ENCODE measurements at places on chromosomes 7 and 10.
A peak's percentile ranks its signal among the peaks of the same experiment; 100 is the strongest.

DNA sequence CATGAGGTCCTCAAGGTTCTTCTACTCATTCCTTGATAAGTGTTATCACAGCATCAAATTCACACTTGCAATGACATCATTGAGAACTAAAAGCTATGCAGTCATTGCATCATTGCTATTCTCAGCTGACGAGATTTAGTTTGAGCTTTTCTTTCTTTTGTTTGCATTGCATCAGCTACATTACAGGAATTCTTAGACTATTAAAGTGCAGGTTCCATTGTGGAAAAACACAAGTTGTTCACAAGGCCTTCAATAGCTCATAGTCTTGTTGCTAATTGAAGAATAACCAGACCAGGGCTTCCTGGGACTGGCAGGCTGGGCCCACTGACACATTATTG lies 139.3 kb downstream of the CXCL12 start:
- DNase-seq = no peak

GRCh38 chr7:2934211-2934731 lies 90.2 kb upstream of the GNA12 start:
- no peak for DNase-seq

GRCh38 chr7:67364441-67365017 lies 367.9 kb downstream of the TYW1 start:
- no peak for DNase-seq

GRCh38 chr7:27835376-27835775 lies 95.4 kb downstream of the TAX1BP1 start:
- no peak for DNase-seq

DNA sequence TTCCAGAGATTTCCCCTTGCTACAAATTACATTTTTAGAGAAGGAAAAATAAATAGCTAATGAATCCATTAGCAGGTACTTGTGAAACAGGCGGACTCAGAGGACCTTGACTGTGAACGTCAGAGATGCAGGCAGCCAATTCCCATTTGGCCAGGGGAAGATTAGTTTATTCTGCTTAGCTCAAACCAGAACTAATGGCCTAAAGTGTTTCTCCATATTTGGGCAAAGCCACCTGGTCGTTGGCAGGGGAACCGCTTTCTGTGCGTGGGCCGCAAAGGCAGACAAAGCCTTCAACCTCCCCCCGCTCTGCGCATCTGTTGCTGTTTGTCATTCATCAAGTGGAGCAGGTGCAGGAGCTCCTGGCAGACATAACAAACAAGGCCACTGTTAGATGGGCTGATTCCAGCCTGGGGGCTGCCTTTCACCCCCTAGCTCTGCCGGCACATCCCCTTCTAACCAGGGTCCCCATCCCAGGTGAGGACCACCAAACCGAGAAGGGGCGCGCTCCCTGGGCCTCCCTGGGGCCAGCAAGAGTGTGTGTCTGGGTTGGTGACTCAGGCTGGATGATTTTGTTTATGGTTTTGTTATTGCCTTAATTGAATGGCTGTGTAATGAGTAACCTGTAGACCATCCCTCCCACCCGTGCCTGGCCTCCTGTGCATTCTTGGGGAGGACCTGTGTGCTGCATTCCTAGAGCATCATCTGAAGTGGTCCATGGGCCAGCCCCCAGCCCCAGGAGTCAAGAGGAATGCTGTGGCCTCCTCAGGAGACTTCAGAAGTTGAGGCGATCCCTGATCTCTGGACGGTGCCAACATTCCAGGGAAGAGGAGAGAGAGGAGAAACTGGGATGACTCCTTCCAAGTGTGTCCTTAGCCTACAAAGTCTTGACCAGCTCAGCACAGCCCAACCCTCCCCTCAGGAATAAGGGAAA lies 14.5 kb upstream of the CPA1 start:
- DNase-seq = peak; percentile 99

DNA sequence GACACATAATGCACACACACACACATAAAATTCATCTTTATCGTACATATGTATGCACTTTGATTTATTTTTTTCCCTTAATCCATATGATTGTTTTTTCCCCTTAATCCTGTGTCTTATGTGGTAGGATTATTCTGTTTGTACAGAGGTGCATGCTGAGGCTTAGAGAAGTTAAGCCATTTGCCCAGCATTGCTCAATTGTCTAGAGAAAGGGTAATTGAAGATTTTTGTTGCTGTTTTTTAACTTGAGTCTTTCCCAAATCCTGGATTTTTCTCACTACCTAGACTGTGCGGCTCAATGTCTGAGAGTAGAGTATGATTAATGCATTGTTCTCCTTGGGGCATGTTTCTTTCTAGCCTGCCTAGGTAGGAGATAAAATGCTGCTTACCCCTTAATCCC lies 35.0 kb downstream of the WBP1L start:
- DNase-seq = no peak

DNA sequence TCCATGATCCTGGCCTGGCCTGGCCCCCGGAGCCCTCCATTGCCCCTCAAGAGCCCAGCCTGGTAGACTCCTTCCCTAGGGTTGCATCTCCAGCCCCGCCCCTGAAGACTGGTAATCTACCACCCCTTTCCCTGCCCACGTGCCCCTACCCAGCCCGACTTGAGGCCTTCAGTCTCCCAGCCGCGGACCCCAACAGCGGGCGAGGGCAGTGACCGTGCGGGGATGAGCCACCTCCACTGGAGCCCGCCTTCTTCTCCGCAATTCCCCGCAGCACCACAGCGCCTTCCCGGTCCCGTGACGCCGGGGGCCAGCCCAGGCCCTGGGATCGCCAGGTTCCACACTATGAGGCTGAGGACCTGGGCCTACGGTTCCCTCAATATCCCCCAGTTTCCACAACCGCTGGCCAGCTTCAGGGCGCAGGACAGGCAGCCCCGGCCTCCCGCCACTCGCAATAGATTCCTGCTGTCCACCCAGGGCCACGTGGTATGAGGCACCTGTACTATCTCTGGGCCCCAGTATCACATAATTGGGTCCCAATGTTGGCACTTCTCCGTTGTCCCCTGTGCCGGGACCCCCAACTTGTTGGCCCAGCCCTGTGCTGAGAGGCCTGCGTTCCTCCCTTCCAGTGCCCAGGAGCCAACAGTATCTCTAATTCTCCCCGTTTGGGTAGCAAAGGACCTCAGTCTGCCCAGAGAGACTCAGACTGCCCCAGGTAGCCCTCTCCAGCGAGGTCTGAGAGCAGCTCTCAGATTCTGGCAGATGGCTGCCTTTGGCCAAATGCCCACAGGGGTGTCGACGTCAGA lies 1.1 kb upstream of the GPRIN2 start:
- peak; percentile 34 for DNase-seq

DNA sequence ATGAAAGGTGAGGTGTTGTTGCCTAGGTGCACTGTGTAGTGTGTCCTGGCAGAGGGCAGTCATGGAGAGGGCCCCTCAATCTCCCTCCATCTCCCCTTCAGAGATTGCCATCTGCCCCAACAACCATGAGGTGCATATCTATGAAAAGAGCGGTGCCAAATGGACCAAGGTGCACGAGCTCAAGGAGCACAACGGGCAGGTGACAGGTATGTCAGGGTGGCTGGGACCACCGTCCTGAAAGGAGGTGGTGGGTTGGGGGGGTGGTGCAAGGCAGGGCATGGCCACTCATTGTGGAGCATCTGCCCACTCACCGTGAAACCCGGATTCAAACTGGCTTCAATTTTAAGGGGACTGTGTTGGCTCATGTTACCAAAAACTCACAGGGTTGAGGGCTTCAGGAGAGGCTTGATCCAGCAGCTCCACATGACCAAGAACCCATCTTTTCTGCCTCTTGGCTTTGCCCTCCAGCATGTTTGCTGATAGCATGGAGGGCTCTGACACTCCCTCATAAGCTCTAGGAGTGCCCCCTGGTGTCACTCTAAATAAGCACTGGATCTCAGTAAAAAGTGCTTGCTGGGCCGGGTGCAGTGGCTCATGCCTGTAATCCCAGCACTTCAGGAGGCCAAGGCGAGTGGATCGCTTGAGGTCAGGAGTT lies 12.2 kb downstream of the ARPC1B start:
- no peak for DNase-seq

- DNase-seq = no peak
Measured at GRCh38 chr10:118311505-118311904, 30.6 kb downstream of the FAM204A start.

- no peak for DNase-seq
Measured at GRCh38 chr10:130894471-130894870, 417.1 kb downstream of the TCERG1L start.

DNA sequence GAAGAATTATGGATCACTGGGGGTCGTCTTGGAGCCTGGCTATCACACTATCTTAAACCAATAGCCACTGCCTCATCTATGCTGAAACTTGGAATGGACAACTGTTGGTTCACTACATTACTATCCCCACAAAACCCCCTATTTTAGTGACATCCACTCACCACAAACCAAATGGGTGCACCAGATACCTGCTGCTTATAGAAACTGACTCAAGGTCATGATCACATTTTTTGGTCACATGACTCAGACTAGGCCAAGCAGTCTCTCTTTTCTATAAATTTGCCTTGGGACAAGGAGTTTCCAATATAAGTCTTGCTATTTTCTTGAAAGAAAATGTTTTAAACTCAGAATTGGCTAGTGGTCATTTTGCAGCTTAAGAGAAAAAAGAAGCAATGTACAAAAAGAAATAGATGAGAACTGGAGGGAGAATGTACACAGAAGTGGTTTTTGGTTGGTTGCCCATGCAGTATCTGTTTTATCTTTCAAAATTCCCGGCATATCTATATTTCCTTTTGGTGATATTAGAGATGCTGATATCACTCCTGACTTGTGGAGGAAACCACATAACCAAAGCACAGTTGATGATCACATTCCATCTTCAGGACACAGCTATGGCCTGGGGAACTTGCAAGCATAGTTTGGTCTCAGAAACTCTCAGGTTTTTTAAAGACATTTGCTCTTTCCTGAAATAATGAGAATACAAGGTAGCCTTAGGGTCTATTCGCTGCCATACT lies 85.2 kb upstream of the CACNA2D1 start:
- DNase-seq = no peak

DNA sequence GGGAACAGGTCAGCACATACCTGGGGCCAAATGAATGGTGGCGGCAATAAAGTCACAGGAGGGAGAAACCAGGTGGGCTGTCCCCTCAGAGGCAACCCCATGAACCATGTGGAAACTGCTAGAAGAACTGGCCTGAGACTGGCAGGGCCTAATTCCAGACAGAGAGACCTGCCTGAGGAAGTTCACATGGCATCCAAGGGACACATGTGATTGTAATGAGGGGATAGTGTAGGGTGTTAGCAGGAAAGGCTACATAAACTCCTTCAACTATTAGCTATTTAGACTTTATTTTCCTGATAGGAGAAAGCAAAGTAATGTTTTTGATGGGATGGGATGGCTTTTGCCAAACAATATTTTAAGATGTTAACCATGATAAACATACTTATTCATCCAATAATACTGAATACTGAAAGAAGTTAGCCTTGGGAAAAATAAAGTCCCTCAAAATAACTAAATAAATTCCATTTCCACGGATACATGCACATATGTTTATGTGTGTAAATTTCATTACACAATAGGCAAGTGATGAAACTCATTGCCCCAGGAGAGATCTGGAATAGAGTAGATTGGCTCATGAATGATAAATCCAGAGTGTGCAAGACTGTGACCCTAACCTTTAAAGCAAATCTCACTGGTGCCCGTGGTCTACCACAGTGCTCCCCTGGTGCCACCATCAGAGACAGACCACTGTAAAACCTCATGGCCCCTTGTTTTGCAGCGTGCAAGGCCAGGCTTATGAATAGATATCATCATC lies 137.0 kb downstream of the NRF1 start:
- no peak for DNase-seq

DNA sequence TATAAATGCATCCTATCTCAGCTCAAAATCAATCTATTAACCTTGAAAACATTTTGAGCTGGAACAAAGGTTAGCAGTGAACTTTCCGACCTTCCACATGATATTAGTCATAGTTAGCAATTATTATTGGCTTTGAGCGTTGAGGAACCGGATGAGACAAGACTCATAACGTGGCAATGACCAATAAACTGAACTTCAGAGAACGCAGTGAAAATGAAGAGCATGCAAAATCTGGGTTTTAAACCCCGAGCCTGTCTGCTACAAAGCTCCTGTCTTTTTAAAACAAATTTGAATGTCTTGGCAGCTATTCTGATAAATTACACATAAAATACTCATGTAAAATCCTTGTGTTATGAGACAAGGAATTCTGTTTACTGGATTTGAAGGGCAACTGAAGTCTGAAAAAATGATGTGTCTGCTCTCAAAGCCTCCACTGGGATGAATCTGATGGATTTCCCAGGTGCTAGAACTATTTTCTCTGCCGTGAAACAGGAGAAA lies 74.7 kb upstream of the ITGB1 start:
- no peak for DNase-seq
